OCI-LY7 (cell line): ENCODE measurements at places on chromosomes 12 and 14. TPM values are rescaled to one million over a fixed set of nuclear protein-coding genes. Genes with fewer than 3 reads are reported as not detected.

Gene TAS2R50
- 0.76 and 1.4 TPM in 2 replicates for total RNA-seq

DNA sequence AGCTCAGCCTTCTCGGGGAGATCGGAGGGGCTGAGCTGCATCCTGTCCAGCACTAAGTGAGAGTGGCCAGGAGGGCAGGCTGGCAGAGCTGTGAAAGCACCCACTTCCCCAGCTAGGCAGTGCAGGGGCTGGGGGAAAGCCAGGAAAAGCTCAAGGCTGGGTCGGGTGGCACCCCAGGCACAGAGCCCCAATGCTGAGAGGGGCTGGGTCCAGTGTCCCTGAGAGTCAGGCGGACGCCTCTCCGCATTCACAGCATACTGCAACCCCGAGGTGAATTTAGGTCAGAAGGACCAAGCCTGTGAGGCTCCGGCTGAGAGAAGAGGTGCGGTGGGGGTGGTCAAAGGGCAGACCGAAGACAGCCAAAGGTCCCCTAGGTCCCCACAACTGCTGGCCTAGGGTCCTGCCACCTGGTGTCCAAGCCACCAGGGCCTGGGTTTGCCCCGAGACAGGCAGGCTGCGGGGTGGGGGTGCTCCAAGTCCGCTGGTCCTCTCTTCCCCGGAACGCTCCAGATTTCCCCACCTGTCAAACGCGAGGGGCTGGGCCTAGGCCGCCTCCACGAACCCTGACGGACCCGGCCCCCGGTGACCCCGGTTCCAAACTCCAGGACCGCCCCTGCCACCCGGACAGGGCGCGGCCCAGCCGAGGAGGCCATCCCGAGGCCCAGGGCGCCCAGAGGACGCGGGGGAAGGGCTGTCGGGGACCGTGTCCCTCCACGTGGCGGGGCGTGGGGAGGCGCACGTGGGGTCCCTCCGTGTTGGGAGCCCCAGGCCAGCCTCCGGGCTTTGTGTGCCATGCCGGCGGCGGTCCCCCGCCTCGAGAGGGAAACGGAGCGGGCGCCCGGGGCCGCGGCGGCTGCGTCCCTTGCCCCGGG lies 527 bp downstream of the CAMKK2 start:
- DNase-seq, result peak; percentile 26

DNA sequence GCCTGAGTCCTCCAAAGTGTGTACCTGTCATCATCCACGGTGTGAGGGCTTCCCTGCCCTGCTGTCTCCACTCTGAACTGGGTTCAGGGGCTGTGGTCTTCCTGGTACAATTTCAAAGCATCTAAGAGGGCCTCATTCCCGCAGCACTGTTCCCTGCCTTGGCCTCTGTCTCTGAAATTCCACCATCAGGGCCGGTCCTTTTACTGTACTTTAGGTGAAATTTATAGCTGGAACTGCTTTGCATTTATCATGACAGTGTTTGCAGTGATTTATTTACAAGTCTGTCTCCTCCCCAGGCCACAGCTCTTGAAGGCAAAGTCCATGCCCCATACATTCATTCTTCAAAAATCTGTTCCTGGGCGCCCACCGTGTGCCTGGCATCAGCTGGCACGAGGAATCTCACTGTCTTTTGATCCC lies 36.9 kb upstream of the NCOR2 start:
- no peak for DNase-seq

Gene BORCS5
- total RNA-seq, result 22.9 and 25.3 TPM in 2 replicates

DNA sequence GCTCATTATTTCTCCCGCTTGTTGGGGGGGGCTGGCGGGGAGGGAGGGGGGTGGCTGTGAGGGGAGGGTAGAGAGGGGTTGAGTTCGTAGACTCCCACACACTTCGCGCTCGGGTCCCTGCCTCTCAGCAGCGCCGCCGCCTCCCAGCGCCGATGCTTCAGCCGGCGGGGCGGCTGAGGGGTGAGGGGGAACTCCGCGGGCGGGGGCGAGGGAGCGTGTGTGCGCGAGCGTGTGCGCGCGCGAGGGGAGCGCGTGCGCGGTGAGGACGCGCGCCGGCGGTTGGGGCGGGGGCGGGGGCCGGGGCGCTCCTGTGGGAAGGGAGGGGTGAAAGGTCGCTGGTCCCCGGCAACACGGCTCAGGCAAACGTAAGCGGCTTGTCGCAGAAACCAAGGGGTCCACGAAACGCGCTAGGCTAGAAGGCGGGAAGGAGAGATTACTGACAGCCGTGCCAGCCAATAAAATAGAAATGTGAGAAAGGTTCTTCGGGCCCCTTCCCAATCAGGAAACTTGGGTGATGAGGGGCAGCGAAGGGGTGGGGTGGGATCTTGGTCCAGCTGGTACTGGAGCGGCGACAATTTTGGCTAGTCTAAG lies 343 bp upstream of the NOVA1 start:
- no peak for DNase-seq

Gene NKX2-8
- not detected in 2 replicates for total RNA-seq

Gene KLHL33
- 0.09 and 0.11 TPM in 2 replicates for total RNA-seq

DNA sequence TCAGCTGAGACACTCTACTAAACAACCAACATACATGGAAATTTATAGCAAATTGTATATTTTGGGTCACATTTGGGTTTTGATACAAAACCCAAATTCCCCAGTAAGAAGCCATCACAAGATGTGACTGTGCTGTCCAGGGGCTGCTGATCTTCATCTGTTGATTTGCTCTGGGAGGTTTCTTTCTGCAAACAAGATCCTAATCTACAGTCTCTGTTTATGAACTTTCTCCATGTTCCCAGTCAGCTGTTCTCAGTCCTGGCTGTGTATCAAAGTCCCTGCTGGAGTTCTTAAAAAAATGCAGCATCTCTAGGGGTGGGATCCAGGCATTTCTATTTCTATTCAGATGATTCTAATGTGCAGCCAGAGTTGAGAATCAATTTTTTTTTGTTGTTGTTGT lies 85.1 kb downstream of the ATP23 start:
- no peak for DNase-seq

Gene KRT6C
- total RNA-seq, result not detected in 2 replicates

Gene KRT3
- total RNA-seq, result not detected in 2 replicates

DNA sequence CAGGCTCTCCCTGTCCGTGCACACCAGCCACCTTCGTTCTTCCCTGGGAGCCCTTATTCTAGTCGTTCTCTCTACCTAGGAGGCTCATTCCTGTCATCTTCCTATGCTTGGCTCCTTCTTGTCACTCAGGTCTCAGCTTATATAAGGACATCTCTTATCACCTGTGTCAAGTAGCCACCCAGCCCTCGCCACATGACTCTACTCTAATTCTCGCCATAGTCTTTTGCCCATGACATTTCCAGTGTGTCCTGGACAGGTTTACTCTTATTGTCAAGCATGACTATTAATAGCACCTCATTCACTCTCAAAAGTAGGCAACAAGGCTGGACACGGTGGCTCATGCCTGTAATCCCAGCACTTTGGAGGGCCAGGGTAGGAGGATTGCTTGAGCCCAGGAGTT lies 175.7 kb upstream of the NUDT4 start:
- DNase-seq, result no peak

DNA sequence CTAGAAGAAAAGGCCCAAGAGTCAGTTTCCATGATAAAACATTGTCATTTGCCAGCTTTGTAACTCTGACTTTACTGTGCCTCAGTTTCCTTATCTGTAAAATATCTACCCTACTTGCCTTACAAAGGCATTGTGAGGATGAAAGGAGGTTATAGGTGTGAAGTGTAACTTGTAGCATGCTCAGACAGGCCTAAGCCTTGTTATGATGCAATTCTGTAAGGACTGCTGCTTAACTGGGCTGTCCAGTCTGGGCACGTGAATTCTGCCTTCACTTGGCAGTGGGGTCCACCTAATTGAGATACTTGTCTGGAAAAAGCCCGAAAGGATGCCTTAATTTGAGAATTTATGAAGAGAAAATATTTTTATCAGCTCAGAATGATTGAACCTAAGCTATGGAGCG lies 114.5 kb upstream of the DYRK2 start:
- DNase-seq, result no peak

- no peak for DNase-seq
Observed at GRCh38 chr12:32334371-32334777, 65.0 kb upstream of the FGD4 start.

GRCh38 chr14:44463356-44464004 lies 43.6 kb downstream of the FSCB start:
- DNase-seq, result no peak
